Cardiac fibroblast (primary cell): ENCODE measurements at places on chromosomes 13 and 19.

DNA sequence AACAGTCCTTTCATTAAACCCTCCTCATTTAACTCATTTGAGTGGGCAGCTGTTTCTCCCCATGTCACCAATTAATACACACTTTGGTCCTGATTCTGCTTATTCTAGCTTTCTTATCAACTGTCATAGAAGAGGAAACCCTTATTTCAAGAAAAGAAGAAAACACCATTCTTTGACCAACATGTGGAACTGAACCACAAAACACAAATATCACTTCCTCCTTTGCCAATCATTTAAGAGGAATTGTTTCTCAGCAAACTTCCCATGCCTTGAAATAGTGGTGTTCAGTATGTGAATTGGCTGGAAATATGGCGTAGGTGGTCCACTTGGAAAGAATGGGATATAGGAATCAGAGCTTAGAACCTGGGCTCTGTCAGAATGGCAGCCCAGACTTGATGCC is 20.4 kb downstream of the MBD3L2B start:
- no peak for DNase-seq

DNA sequence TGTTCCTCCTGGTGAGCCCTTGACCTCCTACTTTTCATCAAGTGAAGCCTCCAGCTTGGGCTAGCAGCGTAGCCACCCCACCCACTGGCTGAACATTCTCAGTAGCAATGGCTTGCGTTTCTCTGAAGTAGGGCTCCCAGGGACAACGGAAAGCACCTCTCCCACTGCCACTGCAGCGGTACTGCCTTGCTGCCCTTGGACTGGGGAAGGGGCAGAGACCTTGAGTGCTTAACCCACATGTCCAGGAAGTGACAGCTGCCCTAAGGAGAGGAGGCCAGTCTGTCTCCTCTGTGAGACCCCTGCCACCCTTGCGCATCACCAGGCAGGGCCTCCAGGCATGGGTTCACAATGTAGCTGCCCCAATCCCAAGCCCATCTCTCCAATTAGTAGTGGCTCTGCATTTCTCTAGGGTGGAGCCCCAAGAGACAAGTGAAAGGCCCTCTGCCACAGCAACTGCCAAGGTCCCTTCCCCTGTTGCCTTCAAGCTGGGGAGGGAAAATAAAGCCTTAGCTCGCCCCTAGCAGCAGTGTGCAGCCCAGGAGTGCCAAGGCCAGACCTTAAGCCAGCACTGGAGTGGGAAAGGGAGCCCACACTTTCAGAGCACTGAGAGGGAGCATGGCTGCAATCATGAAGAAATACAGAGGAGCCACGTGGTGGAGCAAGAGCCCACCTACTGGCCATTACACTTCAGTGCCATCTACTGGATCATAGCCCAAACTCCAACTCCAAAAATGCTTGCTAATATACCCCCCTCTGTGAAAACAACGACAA is 175.9 kb upstream of the TRPC4 start:
- peak; percentile 69 for DNase-seq

DNA sequence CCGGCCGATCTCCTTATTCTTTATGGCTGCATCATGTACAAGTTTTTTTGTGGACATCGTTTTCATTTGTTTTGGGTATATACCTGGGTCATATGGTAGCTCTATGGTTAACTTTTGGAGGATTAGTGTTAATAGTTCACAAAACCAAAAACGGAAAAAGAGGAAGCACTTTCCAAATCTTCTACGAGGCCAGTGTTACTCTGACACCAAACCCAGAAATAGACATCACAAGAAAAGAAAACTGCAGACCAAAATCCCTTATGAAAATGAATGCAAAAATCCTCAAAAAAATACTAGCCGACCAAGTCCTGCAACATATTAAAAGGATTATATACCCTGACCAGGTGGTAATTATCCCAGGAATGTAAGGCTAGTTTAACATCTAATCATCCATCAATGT is 29.8 kb downstream of the ADGRE2 start:
- no peak for DNase-seq

- DNase-seq, result no peak
Observed at GRCh38 chr13:94033098-94033497, 446.4 kb downstream of the DCT start.

DNA sequence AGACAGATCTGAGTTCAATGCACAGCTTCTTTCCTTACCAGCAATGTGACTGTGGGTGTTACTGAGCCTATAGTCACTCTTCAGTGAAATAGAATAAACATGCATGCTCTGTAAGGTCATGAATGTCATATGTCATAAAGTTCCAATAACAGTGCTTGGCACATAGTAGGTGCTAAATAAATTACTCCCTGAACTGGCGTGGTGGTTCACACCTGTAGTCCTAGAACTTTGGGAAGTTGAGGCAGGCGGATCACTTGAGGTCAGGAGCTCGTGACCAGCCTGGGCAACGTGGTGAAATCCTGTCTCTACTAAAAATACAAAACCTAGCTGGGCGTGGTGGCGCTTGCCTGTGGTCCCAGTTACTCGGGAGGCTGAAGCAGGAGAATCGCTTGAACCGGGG is 13.2 kb downstream of the WBP4 start:
- no peak for DNase-seq

DNA sequence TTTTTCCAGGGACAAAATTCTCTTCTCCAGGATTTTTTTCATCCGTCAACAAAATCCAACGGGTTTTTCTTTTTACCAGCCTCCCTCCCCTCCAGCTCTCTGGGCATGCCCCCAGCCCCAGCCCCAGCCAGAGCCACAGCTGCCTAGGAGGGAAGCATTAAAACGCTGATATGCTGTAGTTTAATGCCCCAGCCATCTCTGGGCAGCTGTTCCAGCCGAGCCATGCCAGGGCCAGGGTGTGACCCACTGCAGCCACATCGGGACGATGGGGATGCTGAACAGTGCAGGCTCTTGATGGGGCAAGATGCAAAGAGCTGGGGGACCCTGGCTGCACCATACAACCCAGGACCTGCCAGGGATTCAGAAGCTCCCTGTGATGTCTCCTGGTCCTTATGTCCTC is 32.1 kb downstream of the TSHZ3 start:
- DNase-seq, result no peak

- DNase-seq, result peak; percentile 30
Observed at GRCh38 chr13:101552786-101553185, 100.3 kb downstream of the ITGBL1 start.

DNA sequence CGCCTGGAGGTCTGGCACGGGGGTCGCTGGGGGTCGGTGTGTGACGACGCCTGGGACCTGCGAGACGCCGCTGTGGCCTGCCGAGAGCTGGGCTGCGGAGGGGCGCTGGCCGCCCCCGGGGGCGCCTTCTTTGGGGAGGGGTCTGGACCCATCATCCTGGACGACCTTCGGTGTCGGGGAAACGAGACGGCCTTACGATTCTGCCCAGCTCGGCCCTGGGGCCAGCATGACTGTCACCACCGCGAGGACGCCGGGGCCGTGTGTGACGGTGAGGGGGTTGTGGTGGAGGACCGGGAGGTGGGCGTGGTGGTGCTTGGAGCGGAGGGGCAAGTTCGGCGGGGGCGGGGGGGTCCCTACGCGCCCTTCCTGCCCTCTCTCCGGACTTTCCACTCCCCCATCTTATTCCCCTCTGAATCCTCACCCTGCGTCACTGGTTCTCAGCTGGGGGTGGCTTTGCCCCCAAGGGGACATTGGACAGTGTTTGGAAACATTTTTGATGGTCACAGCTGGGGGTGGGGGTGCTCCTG is 5.5 kb downstream of the SSC5D start:
- DNase-seq, result peak; percentile 60

GRCh38 chr19:16957151-16957701 is 68.4 kb downstream of the F2RL3 start:
- peak; percentile 86 for DNase-seq

DNA sequence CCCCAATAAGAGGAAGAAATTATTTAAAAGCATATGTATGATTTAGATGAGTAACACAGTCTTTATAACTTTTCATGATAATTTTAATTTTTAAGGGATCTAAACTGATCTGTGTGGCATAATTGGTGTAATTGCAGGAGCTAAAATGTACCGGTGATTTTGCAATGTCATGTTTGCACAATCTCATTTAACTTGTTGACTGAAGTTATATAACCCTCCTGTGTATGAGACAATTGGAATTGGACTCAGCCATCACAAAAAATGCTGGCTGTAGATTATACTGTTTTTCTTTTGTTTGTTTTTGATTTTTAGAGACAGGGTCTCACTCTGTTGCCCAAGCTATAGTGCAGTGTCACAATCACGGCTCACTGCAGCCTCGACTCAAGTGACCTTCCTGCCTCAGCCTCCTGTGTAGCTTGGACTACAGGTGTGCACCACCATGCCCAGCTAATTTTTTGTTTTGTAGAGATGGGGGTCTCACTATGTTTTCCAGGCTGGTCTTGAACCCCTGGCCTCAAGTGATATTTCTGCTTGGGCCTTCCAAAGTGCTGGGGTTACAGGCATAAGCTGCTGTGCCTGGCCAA is 26.1 kb downstream of the FGF9 start:
- DNase-seq, result no peak

- DNase-seq, result peak; percentile 15
Observed at GRCh38 chr13:83151308-83151660, 731.0 kb downstream of the SLITRK1 start.

GRCh38 chr19:57465680-57466381 is 8.9 kb upstream of the VN1R1 start:
- peak; percentile 70 for DNase-seq

- DNase-seq, result no peak
Observed at GRCh38 chr19:41707502-41707812, 969 bp upstream of the CEACAM5 start.

DNA sequence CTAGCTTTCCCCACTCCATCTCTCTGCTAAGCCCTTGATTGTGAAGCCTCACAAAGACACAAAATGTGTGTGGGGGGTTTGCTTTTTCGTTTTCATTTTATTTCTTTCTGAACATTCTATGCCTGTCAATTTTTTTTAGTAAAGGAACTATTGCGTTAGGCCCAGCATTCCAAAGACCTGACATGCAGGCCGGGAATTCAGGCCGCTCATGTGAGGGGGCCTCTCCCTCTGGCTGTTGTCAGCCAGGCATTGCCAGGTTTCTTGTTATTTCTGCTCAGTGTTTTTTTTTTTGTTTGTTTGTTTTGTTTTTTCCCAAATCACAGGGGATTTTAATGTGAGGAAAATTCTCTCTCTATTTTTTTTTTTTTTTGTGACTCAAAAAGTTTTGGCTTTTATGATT is 10.3 kb upstream of the MEDAG start:
- DNase-seq, result peak; percentile 96

DNA sequence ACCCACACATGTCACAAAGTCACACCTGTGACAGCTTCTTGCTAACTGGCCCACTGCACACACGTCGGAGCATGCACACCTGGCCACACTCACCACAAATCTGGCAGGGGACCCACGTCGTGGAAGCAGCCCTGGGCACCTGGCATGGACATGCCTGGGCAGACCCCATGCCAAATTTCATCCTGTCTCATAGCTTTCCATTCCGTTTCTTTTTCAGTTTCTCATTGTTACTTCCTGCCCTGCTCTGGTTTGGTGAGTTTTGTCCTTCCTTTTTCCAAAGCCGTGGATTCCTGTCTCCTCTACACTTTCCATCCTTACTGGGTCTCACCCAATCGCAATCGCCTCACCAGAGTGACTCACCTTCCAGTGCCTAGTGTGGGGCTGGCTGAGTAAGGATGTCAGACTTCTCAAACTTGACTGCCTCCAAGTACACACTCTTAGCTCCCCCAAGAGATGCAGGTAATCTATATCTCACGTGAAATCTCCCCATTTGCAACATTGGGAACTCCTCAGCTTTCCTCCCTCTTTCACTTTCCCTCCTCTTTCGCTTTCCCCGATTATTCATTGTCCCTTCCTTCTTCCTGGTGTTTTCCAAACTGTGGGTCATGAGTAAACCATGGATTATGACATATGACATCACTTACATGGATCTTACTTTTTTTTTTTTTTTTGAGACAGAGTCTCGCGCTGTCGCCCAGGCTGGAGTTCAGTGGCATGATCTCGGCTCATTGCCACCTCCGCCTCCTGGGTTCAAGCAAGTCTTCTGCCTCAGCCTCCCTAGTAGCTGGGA is 1.6 kb upstream of the BBC3 start:
- DNase-seq, result peak; percentile 52

- peak; percentile 75 for DNase-seq
Observed at GRCh38 chr19:45607071-45608029, 5.3 kb upstream of the GPR4 start.

GRCh38 chr13:95703576-95703975 is 26.6 kb downstream of the DNAJC3 start:
- DNase-seq, result no peak

GRCh38 chr13:98972059-98972458 is 5.8 kb downstream of the DOCK9 start:
- DNase-seq, result no peak

GRCh38 chr13:44104197-44104490 is 224.4 kb downstream of the LACC1 start:
- no peak for DNase-seq

DNA sequence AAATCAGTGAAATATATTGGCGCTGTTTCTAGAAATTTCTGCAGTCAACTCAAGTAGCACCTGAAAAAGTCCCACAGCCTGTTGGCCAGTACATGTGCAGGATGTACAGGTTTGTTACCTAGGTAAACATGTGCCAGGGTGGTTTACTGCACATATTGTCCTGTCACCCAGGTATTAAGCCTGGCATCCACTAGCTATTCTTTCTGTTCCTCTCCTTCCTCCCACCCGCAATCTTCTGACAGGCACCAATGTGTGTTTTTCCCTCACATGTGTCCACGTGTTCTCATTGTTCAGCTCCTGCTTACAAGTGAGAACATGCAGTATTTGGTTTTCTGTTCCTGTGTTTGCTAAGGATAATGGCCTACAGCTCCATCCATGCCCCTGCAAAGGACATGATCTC is 13.1 kb upstream of the SCEL start:
- DNase-seq, result no peak

DNA sequence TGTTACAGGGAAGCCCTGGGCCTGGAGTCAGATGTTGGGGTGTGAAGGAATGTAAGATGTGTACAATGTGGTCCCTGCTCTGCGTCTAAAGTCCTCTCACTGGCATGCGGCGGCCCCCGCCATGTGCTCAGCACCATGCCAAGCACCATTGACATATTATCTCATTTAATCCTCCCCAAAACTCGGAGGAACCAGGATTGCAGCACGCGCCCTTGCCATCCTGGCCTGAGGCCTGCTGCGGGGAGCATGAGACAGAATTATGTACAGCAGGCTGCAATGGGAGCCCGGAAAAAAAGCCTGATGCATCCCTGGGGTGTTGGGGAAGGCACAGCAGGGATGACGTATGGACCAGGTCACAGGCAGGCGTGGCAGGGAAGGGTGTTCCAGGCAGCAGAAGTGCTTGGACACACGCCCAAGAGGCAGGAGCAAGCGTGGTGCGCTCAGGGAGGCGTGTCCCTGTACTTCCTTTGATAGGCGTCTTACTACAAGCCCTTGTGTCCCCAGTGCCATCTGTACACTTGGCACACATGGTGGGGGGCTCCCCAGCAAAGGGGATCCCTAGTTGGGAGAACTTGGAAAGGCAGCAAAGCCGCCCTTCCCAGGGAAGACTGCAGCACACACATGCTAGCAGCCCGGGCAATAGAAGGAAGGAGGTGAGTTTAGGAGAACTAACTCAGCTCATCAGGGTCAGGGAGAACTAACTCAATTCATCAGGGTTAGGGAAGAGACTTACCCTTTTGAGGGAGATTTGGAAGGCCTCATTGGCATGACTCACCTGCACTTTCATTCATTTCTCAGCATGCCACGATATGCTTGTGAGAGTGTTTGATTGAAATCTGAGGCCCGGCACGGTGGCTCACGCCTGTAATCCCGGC is 3.4 kb downstream of the EVI5L start:
- peak; percentile 85 for DNase-seq

- DNase-seq, result no peak
Observed at GRCh38 chr13:60838581-60838980, 441.6 kb downstream of the TDRD3 start.

- DNase-seq, result no peak
Observed at GRCh38 chr13:91902291-91902690, 503.9 kb downstream of the GPC5 start.
